Amniotic epithelial cell (primary cell): ENCODE measurements at places on chromosomes 5 and 9.

DNA sequence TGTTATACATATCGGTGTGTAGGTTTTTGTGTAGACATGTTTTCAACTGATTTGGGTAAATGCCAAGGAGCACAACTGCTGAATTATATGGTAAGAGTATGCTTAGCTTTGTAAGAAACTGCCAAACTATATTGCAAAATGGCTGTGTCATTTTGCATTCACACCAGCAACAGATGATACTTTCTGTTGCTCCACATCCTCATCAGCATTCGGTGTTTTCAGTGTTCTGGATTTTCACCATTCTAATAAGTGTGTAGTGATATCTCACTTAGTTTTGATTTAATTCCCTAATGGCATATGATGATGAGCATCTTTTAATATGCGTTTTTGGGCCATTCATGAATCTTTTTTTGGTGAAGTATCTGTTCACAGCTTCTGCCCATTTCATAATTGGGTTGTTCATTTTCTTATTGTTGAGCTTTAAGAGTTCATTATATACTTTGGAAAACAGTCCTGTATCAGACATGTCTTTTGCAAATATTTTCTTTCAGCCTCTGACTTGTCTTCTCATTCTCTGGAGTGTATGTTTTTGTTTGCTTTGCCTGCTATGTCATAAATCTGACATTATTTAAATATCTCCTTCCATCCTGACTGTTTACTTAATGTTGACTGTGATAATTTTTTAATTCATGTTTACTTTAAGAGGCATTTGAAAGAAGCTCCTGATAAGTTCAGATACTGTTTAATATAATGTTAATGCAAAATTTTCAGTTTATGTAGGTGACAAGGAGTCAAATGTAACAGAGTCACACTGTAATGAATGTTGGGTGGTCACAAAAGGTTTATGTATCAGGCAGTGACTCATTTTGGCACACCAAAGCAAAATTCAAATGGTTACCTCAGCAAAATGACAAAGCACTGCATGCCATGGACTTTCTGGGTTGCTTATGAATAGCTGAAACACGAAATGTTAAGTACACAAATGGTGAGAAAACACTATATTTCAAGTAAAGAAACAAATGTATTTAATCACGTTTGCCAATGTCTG, 181.1 kb upstream of the DAB2 start:
- DNase-seq = no peak

GRCh38 chr5:206406-206805, 11.5 kb downstream of the CCDC127 start:
- DNase-seq = peak; percentile 58

DNA sequence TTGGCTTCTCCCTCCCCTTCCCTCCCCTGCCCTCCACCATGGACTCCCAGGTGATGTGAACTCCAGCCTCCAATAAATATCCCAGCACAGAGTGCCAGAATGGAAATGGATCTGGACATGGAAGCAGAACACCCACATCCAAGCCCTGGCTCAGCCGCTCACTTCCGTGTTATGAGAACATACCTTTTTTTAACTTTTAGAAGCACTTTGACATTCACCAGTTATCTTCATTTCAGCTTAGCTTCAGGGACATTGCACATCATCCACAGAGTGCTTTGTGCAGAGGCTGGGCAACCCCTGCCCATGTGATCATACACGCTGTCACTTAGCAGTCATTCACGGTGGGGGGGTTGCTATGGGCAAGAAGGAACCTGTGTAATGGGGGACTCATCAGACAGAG, 9.1 kb downstream of the AFAP1L1 start:
- DNase-seq = no peak

- DNase-seq = no peak
Measured at GRCh38 chr9:129442803-129443511, 177.9 kb downstream of the C9orf50 start.

GRCh38 chr5:82152978-82153481, 125.1 kb downstream of the RPS23 start:
- DNase-seq = no peak

GRCh38 chr5:140075371-140075770, 32.3 kb upstream of the NRG2 start:
- no peak for DNase-seq

DNA sequence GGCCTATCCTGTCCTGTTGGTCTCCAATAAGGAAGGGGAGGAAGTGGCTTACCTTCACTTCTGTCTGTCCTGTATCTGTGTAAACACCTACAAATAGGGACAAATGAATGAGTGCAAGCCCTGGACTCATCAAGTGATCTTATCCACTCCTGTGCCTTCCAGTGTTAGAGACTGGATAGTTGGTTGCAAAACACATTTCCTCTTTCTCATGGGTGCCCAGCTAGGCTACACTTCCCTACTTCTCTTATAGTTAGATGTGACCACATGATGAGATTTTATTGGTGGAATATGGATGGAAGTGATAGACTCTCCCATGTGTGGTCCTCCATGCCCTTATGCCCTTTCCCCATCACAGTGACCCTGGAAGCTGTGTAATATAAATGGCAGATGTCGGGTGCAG, 16.9 kb upstream of the PFDN1 start:
- no peak for DNase-seq

DNA sequence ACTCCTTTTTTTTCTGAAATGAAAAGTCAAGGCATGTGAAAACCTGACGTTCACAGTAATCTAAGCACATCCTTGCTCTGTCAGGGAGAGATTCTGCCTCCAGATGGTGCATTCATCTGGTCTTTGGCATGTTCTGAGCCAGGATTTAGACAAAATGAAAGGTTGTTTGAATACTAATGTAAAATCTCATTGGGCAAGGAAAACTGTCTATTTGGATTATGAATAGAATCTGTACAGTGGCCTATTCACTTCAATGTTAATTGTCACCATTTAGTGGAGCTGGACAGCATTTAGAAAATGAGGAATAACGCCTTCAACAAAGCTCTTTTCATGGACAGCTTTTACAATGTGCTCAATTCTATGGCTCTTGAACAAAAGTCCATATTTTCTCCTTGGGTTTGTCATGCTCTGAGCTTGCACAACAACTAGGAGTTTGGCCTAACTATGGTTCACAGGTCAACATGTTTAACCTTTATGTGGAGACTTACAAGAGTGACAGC, 28.9 kb downstream of the ARHGEF28 start:
- DNase-seq = no peak

DNA sequence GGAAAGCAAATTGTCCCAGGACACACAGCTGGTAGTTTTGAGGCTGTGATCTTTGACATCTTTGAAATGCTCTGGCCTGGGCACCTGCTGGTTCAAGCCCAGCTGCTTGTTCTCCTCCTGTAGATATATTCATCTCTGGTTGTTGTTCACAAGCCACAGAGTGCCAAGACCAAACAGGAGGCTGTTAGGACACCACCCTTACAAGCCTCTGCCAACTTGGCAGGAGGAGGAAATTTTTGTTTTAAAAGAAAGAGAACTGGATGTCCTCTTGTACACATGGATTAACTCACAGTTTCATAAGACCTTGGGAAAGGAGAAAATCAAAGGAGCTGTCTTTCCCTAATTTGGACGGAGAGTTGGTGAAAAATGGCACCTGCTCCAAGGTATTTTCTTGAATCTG, 8.5 kb upstream of the ZFP62 start:
- peak; percentile 10 for DNase-seq

- DNase-seq = no peak
Measured at GRCh38 chr5:99866740-99867139, 668.4 kb upstream of the FAM174A start.

DNA sequence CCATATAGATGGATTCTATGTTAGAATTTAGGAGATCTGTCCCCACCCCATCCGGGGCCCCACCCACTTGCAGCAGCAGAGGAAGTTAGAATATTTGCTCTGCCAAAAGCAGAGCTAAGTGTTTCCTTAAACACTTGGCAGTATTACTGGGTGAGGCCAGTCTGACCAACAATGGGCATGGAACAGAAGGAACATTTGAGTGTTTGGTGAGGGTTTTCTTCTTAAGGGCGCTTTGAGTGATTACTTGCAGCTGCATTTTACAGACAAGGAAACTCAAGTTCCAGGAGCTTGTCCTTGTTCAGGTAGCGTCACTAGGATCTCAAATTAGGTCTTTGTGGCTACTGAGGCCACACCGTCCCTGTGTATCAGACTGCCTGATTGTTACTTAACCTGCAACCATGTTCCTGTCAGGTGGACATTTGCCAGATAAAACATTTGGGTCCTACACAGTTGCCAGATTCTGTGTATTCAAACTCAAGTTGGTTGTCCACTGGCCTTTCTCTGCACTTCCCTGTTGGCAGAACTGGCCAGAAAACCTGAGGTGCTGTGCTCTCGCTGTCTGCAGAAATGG, 59.3 kb downstream of the SLC46A2 start:
- DNase-seq = no peak

GRCh38 chr5:113068559-113068958, 92.0 kb downstream of the DCP2 start:
- DNase-seq = peak; percentile 46
